Glutamatergic neuron (in vitro differentiated cells): ENCODE measurements at places on chromosomes 7 and 10.

DNA sequence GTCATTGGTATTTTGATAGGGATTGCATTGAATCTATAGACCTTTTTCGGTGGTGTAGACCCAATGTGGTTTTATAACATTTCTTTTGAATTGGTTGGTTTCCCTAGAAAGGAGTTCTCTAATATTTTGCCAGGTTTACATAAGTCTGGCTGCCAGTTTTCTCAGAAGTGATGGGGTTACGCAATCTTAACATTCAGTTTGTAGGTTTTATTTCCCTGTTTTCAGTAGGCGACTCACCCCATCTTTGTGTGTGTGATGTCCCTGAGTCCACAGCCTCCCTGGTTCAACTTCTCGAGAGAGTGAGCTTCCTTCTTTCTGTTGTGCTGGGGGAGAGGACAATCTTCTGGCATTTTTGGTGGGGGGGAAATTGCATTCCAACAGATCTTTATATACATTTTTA, 9.6 kb upstream of the KIF5B start:
- no peak for DNase-seq

DNA sequence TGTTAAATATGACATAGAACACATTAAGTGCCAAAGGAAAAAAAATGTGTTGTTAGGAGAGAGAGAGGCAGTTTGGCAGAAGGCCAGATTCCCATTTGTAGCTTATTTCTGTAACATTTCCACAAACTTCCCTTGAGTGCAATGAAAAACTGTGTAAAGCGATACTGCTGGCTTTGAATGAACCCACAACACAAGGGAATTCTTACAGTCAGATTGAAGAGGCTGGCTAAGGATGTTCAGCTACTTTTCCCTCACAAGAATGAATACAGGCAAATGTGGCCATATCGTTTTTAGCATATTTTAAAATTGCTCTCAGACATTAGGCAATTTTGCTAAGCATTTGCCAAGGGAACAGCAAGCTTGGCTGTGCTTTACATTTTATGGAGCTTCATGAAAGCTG, 614.1 kb upstream of the FZD8 start:
- DNase-seq = no peak

GRCh38 chr10:129717816-129718547, 246.1 kb downstream of the EBF3 start:
- DNase-seq = no peak

GRCh38 chr7:88102675-88103074, 117.2 kb downstream of the SRI start:
- DNase-seq = no peak

DNA sequence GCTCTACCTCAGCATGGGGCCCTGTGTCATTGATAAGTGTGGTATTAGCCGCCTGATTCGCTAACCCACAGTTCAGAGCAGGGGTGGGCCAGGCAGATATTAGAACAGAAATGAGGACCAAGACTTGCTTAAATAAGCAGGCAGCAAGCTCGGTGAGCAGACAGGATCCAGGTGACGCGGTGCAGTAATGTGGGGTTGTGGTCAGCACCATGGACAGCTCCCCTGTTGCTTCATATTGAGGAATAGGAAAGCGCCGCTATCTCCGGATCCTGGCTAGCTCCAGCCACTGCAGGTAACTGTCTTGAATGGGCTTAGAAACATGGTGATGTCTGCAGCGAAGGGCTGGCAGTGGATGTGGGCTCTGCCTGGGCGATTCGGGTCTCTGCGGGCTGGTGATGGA, 51.3 kb upstream of the GPR26 start:
- no peak for DNase-seq

DNA sequence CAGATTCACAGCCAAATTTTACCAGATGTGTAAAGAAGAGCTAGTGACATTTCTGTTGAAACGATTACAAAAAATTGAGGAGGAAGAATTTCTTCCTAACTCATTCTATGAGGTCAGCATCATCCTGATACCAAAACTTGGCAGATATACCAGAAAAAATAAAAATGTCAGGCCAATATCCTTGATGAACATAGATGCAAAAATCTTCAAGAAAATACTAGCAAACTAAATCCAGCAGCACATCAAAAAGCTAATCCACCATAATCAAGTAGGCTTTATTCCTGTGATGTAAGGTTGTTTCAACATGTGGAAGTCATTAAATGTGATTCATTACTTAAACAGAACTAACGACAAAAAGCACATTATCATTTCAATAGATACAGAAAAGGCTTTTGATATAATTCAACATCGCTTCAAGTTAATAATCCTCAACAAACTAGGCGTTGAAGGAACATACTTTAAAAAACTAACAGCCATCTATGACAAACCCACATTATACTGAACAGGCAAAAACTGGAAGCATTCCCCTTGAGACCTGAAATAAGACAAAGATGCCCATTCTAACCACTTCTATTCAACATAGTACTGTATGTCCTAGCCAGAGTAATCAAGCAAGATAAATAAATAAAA, 807.7 kb upstream of the ZWINT start:
- DNase-seq = no peak

DNA sequence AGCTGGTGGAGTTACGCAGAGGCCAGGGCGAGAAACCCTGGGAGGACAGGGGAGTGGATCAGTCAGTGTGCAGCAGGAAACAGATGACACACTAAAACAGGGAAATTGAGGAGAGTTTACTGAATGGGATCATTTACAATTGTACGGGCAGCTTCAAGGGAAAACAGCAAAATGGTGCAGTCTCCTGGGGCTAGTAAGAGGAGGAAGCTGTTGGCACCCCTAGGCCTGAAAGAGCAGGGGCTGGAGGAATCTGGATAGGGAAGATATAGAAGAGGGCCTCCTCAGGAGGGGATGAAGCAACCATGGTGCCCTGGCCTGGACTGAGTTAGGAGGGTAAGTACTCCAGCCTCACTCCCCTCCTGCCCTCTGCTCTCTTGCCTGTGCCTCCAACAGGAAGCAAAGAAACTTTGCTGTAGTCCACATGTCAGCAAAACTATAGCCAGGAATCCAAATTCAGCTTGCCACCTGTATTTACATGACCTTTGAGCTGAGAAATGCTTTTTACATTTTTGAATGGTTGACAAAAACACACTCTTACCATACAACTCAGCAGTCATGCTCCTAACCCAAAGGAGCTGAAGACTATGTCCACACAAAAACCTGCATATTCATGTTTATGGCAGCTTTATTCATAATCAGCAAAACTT, 52.3 kb upstream of the OPN4 start:
- DNase-seq = no peak

DNA sequence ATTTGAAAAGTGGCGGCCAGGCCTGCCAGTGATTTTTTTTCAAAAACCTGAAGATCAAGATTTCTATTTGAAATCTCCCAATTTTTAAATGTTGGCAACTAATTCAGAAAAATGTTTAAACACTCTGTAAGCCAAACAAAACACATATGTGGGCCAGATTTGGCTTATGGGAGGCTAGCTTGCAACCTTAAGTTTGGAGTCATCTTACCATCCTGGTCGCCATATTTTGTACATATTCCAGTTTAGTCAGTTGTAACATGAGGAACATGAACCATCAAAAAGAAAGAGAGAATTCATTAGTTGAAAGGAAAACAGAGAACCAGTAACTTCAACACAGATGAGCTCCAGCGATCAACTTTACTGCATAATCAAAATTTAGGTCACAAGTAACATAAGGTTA, 115.4 kb downstream of the TMEM26 start:
- no peak for DNase-seq

GRCh38 chr10:3396116-3396515, 223.5 kb upstream of the PITRM1 start:
- DNase-seq = no peak

- no peak for DNase-seq
Measured at GRCh38 chr10:4851846-4852245, 25.8 kb downstream of the AKR1E2 start.

- DNase-seq = no peak
Measured at GRCh38 chr7:123797673-123798531, 47.1 kb upstream of the HYAL4 start.

- DNase-seq = no peak
Measured at GRCh38 chr10:117002206-117002605, 2.8 kb downstream of the SHTN1 start.

DNA sequence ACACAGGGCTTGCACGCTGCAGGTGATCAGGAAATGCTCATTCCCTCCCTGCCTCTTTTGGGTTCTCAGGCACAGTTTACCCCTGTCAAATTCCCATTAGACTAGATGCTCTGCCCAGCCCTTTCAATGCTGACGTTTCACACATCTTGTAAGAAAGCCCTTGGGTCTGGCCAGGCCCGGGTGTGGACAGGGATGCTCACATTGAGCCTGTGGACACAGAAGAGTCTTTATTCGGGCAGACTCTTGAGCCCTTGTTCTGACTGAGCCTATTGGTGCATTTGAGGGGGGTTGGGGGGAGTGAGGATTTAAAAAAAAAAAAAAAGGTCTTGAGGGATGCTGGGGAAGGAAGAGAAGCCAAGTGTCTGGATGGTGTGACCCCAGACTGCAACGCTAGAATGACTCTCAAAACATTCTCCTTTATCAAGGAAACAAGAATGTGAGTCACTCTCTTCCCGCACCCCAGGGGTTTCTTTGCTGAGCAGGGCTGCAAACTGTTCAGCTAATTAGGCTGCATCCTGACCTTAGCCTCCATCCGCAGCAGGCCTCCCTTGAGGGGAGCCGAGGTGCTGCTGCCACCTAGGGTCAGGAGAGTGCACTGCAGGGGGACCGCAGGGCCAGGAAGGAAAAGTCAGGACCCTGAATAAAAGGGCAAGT, 53.6 kb upstream of the TMEM72 start:
- peak; percentile 87 for DNase-seq

DNA sequence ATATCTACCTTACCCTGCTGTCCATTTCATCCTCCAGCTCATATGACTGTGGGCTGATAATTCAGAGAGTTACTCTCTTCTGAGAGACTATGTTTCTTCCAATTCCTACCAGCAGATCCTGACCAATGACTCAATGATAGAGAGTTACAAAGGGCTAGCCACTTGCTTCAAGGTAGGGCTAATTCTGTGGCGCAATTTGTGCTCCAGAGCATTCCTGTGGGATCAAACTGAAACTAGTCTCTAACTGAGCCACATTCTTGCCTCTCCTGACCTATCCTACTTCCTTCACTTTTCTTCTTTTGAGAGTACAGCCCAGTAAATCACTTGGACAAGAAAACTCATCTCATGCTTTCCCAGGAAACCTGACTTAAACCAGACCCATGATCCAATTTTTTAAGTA, 17.9 kb upstream of the ASZ1 start:
- no peak for DNase-seq

DNA sequence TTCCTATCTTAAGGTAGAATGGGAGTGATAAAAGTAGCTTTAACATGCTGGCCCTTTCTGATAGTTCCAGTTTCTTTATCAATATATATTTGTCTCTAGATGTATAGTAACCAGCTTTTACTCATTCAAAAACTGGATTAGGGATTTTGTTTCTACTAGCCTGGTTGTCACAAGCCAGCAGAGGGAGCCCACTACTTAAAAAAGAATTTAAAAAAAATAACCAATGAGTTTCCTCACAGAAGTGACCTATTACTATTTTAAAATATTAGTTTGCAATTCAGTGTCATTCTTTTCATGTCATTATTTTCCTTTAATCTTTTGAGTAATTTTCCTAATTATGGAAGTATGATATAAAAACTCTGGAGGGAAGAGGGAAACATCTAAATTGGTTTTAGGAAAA, 142.1 kb downstream of the PHTF2 start:
- no peak for DNase-seq

DNA sequence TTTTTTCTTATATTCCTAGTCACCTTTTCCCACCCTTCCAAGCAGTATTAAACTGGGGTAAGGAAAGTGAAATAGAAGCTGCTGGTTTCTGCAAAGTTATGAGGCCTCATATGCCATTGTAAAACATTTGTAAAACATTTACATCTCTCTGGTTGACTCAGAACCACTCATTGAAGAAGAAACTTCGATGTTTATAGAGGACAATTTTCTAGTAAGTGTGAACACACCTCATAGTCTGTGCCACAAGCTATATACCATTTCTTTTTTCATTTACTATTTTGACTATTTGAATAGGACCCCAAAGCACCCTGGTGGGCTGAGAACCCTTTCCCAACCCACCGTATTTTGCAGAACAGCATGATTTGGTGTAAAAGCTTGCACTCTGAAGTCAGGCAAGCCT, 12.9 kb upstream of the ITGB1 start:
- no peak for DNase-seq

GRCh38 chr10:33706746-33707145, 372.3 kb upstream of the NRP1 start:
- no peak for DNase-seq

GRCh38 chr7:47786557-47787248, 161.6 kb downstream of the PKD1L1 start:
- DNase-seq = no peak

- DNase-seq = no peak
Measured at GRCh38 chr10:33252794-33253203, 81.7 kb downstream of the NRP1 start.

GRCh38 chr7:79590916-79591623, 137.6 kb upstream of the MAGI2 start:
- no peak for DNase-seq

DNA sequence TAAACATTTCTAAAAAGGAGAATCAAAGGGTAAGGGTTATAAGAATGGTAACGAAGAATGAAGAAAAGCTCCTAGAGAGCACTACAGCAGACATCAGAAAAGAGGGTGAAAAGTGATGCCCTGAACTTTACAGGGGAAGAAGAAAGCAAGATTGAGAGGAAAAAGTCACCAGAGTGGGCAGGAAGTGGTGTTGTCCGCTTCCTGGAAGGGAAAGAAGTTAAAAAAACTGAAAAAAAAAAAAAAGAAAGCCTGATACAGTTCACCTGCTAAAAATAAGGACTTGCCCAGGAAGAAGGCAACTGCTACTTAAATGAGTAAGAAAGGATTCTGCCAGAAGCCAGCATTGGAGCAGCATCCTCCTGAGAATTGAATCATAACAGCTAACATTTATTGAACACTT, 330.1 kb upstream of the PHF14 start:
- DNase-seq = no peak

DNA sequence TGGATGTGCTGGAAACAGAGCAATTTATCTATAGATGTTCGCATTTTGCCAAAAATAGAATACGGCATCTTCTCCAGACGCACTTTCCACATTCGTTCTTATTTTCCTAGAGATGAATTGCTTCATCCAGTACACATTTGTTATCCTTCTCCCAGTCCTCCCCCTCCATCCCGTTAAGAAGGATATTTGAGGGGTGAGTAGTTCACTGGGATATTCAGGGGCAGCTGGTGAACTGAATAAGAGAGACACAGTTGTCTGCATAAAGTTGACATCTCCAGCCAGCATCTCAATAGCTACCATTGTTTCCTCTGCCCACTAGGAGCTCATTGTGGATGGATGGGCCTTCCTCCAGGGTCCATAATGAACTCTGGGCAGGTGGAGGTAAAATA, 456.8 kb upstream of the NRP1 start:
- DNase-seq = no peak
